ENCODE measurements at places on chromosomes 1 and 21.

DNA sequence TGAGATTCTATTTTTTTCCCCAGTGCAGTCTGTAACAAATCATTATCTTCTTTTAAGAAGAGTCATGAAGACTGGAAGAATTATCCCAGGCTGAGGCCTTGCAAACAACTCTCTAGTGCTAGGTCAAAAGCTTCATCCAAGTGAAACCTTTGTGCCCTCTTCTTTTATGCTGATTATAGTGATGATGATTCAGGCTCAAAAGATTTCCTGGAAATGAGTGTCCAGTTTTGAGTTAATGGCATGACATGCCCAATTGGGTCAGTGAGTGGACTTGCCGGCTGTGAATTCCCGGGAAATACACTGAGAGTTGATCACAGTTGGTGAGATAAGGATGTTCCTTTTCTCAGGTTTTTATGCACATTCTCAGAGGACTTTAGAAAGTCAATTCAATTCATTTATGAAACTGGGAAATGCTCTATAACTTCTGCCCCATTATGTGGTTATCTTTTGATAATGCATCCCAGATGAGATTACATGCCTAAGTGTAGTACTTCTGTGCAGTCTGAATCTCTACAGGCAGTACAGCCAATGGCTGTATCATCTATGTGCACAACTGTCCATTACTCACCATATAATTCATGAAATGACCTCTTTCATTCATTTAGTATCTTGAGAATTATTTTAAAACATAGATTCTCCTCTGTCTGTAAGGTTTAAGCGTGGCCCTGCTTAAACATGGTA, 66.2 kb downstream of the S1PR1 start:
- DNase-seq = no peak

DNA sequence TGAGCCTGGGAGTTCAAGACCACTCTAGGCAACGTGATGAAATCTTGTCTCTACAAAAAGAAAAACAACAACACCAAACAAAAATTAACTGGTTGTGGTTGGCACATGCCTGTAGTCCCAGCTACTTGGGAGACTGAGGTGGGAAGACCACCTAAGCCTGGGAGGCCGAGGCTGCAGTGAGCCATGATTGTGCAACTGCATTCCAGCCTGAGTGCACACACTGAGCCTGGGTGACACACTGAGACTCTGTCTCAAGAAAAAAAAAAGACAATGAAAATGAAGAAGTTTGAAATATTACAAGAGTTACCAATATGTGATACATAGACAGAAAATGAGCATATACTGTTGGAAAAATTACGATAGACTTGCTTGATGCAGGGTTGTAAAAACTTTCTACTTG, 31.9 kb downstream of the PDC start:
- no peak for DNase-seq

DNA sequence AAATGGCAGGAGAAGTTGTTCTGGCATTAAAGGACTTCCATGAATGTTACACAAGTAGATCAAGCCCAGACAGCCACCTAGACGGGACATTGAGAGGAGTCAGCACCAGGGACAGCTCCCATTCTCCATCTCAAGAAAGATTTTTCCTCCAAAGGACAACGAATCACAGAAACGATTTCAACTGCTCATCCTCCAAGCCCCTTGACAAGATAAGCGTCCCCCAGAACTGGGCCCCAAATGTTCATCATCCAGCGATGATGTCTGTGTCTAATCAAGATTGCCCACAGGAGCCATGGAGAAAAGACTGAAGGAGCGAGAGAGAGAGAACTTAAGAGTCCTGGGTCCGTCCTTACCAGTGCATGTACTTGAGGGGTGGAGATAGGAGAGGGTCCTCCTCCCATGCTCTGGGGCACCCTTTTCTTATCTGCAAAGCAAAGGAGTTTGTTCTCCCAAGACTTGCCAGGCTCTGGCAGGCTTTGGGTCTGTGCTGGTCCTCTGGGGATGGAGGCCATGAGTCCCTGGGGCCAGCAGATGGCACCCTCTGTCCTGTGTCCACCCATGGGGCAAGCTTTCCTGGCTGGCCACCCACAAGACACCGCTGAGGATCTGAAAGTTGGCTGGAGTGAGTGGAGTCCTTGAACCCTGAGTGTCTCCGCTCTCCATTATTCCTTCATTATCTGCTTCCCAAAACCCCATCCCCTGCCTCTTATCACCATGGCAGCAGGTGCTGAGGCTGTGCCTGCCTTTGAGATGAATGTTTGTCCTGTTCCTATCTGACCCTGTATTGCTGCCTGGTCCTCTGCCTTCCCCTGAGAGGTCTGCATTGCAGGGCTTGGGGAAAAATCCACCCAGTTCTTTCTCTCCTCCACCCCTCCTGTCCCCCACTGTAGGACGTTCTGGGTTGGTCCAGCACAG, 164.6 kb downstream of the ACTL8 start:
- DNase-seq = no peak

GRCh38 chr1:4837752-4838151, 183.3 kb downstream of the AJAP1 start:
- DNase-seq = no peak

DNA sequence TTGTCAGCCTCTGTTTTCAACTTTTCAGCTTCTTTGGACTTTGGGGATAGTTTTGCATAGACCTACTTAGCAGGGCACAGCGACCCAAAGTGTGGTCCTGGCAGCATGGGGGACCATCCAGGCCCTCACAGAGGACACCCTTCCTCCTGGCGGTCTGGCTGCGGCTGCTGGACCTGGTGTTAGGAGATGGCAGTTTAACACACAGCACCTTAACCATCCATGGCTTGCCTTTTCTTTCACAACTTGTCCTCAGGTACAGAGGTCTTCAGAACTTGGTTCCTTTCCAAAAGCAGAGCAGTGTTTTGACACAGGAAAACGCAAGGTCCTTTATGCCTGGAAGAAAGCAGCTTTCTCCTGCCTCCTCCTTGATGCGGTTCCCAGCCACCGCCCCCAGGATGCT, 68.1 kb downstream of the RHOU start:
- DNase-seq = no peak

DNA sequence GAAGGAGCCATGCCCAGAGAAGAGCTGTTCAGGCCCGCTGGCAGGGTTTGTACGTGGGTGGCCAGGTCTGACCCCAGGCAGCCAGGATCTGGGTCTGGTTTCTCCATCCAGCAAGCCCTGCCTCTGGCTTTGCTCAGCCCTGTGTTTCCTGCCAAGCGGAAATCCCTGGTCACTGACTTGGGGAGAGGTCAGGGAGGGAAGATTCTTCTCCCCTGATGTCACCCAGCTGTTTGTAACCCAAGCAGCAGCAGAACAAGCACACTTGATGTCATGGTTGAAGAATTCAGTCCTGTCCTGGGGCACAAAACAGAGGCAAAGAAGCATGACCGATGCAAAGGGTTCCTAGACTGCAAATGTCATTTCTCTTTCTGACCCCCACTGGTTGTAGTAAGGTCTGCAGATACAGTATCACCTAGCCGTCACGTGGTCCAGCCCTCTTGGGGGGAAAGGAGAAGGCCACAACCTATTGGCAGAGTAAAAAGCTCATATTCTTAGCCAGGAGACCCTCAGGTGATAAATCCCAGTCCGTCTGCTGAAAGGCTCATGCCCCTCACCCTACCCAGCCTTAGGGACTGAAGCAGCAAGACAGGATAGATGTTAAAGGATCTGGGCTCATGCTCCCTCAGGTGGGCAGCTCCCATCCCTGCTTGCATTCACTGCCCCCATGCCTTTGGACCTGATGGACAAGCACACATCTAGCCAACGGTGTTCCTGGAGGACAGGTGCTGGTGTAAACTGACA, 120.9 kb downstream of the SYT2 start:
- peak; percentile 90 for DNase-seq

GRCh38 chr1:168121401-168122011, 15.2 kb downstream of the GPR161 start:
- DNase-seq = peak; percentile 54

GRCh38 chr1:72724951-72725861, 442.9 kb upstream of the NEGR1 start:
- no peak for DNase-seq

- no peak for DNase-seq
These were observed 187.6 kb upstream of the NRIP1 start for GRCh38 chr21:15252431-15252830.

- DNase-seq = peak; percentile 68
These were observed 41.8 kb upstream of the CAMTA1 start for GRCh38 chr1:6743189-6744101.

GRCh38 chr1:97378596-97378995, 542.2 kb downstream of the DPYD start:
- no peak for DNase-seq

- peak; percentile 86 for DNase-seq
These were observed 4.0 kb upstream of the CAP1 start for GRCh38 chr1:40036574-40036973.

DNA sequence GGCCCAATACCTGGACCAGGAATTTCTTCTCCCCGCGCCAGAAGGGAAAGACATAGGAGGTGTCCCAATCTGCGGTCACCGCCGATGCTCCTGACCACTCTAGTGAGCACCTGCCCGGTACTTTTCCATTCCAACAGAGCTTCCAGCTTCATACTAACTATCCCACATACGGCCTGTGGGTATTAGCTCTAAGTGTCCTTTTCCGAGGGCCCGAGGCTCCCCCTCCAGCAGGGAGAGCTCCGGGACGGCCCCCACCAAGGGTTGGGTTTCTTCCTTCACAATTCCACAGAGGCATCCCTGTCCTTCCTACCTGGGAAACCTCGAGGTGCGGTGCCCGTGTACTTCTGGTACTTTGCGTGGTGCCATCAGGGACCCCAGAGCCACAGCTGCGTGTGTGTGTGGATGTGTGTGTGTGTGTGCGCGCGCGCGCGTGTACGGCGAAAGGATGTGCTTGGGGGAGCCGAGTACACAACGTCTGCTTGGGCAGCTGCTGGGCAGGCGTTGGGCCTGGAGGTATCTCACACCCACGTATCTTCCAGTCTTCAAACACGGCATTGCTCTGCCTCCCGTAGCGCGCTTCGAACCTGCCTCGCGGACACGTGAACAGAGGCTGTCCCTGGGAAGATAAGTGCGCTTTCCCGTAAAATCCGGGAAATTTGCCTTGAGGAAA, 2.4 kb upstream of the SIM2 start:
- DNase-seq = no peak

DNA sequence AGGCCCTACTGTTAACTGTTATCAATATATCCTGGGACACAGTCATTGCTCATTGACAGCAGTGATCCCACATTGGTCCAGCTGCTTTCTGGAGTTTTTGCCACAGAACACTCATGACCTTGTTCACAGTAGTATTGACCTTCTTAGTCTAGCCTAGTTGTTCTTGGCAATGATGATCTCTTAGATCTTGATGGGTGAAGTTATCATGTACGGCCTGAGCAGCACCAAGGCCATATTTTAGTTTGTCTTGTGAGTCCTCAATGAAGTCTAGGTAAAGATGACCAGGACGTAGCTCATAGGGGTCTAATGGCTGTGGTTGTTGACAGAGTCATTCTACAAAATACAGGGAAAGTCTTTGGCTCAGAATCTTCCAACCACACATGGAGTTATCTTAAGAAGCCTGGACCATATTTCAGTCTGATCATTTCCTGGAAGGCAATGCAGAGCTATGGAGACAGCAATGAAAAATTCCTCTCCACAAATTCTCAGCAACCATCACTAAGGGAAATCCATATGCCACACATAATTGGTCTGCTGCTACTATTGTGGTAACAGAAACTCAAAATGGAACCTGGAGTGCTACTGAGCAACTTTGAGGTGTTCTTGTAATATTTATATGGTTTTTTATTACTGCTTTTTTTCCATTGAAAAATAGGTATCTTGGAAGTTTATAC, 279.6 kb downstream of the GRIK1 start:
- DNase-seq = no peak

GRCh38 chr1:162367772-162368171, 8.9 kb downstream of the SPATA46 start:
- DNase-seq = no peak

DNA sequence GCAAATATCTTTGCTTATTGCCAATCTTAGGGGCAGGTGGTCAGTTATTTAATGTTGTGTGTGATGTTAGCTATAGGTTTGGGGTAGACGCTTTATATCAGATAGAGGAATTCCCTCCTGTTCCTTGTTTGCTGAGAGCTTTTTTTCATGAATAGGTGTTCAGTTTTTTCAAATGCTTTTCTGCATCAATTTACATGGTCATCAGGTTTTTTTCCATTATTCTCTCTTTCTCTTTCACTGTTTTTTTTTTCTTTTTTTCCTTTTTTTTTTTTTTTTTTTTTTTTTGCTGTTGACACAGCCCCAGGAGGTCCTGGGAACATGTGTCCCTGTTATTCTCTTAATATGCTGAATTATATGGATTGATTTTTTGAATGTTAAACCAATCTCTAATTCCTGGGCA, 3.0 kb upstream of the SLC25A33 start:
- no peak for DNase-seq

- DNase-seq = no peak
These were observed 23.2 kb upstream of the SYCP1 start for GRCh38 chr1:114831276-114831994.

DNA sequence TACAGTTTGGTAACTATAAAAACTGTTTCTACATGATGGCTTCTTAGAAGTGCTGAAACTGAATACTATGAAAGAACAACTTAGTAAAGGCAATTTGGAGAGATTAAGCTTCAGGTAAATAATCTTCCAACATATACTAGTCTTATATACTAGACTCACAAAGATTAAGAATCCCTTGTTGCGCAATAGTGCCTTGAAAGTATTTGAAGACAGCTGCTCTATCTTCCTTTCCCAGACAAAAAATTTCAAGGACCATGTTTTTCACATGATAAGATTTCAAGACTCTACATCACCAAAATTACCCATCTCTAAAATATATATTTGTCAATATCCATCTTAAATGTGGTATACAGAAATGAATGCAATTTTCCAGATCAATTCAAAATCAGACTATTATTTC, 37.7 kb upstream of the ASPM start:
- DNase-seq = no peak

DNA sequence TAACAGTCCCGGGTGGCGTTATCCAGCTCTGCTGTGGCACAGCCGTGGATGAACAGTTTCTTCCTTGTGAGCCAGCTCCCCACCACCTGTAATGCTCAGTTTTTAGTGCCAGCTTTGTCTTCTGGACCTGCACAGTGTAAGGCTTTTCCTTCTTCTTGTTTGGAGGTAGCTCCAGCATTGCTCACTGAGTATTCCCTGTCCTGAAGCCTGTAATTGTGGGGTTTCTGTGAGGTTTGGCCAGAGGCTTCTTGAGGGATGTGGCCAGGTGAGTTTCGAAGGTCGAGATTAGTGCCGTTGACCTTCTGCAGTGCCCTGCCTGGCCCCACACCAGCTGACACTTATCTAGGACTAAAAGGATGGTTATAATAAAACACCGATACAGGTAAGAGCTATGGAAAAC, 75.0 kb downstream of the PBX1 start:
- no peak for DNase-seq

DNA sequence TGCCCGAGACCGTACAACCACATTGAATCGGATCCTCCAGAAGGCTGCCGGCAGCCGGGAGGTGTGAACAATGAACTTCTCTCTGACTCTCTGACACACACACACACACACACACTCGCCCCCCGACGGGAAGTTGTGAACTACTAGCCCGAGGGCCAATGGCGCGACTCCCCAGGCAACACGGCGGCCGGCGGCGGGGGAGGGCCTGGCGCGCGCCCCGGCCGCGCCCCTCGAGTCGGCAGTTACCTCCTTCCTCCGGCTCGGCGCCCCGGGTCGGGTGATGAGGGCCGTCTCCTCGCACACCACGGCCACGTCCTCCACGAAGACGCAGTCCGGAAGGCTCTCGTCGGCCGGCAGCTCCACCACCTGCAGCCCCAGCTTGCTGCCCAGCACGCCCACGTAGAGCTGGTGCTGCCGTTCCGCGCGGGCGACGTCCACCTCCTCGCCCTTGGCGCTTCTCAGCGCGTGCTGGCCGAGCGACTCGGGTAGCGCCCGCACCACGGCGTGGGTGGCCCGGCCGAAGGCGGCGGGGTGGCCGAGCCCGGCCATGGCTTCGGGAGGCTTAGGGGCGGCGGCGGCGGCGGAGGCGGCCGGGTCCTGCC, 361 bp downstream of the DDAH1 start:
- DNase-seq = no peak
